Purkinje cell (primary cell): ENCODE measurements at places on chromosomes 11 and 22. TPM values are rescaled to one million over a fixed set of nuclear protein-coding genes. Genes with fewer than 3 reads are reported as not detected.

EFCAB6 gene
- 1.3 and 5.9 TPM in 2 replicates for polyA plus RNA-seq

BRSK2 gene
- 1.7 and 2.3 TPM in 2 replicates for polyA plus RNA-seq

CEND1 gene
- 14.7 and 20.2 TPM in 2 replicates for polyA plus RNA-seq

IGSF9B gene
- polyA plus RNA-seq = 0.11 and 0.35 TPM in 2 replicates

RPS19BP1 gene
- 29.7 and 37.0 TPM in 2 replicates for polyA plus RNA-seq

B3GAT1 gene
- 24.6 and 25.4 TPM in 2 replicates for polyA plus RNA-seq

WNT7B gene
- polyA plus RNA-seq = 0.45 TPM in 1 of 2 replicates, not detected in the other

ARHGAP42 gene
- polyA plus RNA-seq = 2.0 and 3.8 TPM in 2 replicates

SOX6 gene
- polyA plus RNA-seq = 7.7 and 20.2 TPM in 2 replicates

CRYBB1 gene
- polyA plus RNA-seq = not detected in 2 replicates

RAB36 gene
- polyA plus RNA-seq = 1.2 and 1.9 TPM in 2 replicates

OR2AT4 gene
- not detected in 2 replicates for polyA plus RNA-seq

WNT11 gene
- polyA plus RNA-seq = 10.8 and 14.9 TPM in 2 replicates

SMIM35 gene
- not detected in 2 replicates for polyA plus RNA-seq

TMEM45B gene
- polyA plus RNA-seq = not detected in 2 replicates

PRR5L gene
- polyA plus RNA-seq = 0.98 and 1.6 TPM in 2 replicates

IL18 gene
- polyA plus RNA-seq = not detected in 2 replicates

MAP6 gene
- 115 and 139 TPM in 2 replicates for polyA plus RNA-seq

CYTH4 gene
- not detected in 2 replicates for polyA plus RNA-seq

FGF19 gene
- polyA plus RNA-seq = not detected in 2 replicates

HEPHL1 gene
- not detected in 2 replicates for polyA plus RNA-seq
